T-helper 17 cell (primary cell): ENCODE measurements at places on chromosomes 3 and 15.

- no peak for DNase-seq
Observed at GRCh38 chr15:72184165-72184811, 13.3 kb downstream of the GRAMD2A start.

DNA sequence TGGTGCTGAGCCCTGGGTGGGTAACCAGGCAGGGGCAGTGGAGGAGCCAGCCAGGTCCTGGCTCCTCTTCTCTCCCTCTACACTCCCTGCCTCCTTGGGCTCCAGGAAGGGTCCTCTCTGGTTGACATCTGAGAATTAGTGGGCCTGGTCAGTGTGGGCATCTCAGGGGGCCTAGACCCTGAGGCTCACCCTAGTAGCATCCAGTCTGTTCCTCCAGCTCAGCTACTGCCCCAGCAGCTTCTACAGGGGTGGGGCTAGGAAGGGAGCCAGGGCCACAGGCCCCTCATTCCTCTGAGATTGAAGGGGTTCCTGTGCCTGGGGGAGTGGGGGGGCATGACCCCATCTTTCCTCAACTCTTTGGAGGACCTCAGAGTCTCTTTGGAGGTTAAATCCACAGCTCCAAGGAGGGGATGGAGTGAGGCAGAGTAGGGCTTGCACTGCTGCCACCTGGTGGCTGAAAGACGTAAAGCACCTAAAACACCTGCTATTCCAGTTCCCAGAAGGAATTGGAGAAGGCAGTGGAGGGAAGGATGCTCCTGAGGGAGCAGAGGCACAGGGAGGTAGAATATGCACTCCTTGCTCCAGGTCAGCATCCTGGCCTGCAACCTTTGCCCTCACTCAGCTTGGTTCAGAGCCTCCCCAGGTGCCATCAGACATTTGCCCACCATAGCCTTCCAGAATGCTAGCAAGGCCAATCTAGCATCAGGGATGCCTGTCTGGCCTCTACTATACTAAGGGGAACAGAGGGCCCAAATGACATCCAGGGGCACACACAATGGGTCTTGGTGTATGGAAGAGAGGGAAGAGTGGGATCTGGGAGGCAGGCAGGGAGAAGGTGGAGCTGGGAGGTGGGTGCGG, 25.1 kb downstream of the C3orf18 start:
- peak; percentile 49 for DNase-seq

DNA sequence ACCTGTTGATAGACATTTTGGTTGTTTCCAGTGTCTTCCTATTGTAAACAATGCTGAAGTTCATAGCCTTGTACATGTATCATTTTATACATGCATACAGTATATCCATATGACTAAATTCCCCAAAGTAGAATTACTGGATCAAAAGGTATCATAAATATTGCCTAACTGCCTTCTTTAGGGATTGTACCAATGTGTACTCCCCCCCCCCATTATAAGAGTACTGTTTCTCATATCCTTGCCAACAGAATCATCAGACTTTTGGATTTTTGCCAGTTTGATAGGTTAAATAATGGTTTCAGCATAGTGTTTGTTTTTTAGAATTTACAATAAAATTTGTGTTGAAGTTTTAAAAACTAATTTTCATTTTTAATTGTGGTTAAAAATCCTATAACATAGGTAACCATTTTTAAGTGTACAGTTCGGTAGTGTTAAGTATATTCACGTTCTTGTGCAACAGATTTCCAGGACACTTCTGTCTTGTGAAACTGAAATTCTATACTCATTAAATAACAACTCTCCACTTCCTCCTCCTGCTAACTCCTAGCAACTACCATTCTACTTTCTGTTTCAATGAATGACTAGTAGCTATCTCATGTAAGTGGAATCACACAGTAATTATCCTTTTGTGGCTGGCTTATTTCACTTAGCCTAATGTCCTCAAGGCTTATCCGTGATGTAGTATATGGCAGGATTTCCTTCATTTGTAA, 30.8 kb upstream of the MAP3K13 start:
- no peak for DNase-seq

- DNase-seq = no peak
Observed at GRCh38 chr3:67291287-67292252, 293.5 kb downstream of the KBTBD8 start.

- no peak for DNase-seq
Observed at GRCh38 chr3:173467501-173467900, 70.0 kb downstream of the NLGN1 start.
